ENCODE measurements at places on chromosomes 2 and 18.

- no peak for DNase-seq
Measured at GRCh38 chr18:73261243-73261642, 393.5 kb upstream of the NETO1 start.

DNA sequence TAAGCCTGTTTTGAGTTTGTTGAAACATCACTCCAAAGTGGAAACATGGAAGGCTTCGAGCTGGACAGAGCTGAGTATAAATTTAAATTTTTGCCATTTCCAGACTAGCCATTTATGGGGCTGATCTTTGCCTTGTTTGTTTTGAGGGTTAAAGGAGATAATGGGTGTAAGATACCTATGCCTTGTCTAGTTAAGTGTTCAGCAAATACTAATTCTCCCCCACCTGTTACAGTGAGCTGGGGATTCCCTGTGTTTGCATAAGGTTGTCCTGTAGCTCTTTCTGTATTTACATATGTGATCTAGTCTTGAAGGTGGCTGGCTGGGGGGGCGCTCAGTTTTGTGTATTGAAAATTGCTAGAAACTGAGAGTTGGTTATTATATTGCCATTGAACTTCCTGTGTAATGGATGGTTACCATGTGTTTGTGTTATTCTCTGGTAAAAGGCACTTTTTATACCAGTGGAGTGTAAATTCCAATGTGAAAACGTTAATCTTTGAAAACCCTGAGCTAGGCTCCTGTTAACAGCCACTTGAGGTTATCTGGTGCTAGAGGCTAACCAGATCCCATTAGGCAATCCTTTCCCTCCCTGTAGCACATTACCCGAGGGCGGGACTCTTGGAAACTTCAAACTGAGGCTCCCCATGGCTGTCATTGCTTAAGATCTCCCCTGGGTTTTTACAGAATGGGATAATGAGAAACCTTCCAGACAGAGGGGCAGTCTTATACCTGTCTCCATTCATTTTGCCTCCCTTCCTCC, 26.7 kb downstream of the TANC1 start:
- DNase-seq, result no peak

- DNase-seq, result no peak
Measured at GRCh38 chr2:201964631-201965206, 68.9 kb upstream of the FZD7 start.

GRCh38 chr2:886072-887022, 64.3 kb upstream of the SNTG2 start:
- no peak for DNase-seq

- no peak for DNase-seq
Measured at GRCh38 chr2:153299809-153300208, 178.8 kb downstream of the RPRM start.

Measured in right renal cortex interstitium (tissue), 3 donors.